ENCODE measurements at places on chromosomes 12 and 14.
A peak's percentile ranks its signal among the peaks of the same experiment; 100 is the strongest.

- DNase-seq, result no peak
These were observed 277.9 kb upstream of the E2F7 start for GRCh38 chr12:77343291-77343690.

GRCh38 chr14:93648440-93649168 lies 139.7 kb downstream of the PRIMA1 start:
- no peak for DNase-seq

DNA sequence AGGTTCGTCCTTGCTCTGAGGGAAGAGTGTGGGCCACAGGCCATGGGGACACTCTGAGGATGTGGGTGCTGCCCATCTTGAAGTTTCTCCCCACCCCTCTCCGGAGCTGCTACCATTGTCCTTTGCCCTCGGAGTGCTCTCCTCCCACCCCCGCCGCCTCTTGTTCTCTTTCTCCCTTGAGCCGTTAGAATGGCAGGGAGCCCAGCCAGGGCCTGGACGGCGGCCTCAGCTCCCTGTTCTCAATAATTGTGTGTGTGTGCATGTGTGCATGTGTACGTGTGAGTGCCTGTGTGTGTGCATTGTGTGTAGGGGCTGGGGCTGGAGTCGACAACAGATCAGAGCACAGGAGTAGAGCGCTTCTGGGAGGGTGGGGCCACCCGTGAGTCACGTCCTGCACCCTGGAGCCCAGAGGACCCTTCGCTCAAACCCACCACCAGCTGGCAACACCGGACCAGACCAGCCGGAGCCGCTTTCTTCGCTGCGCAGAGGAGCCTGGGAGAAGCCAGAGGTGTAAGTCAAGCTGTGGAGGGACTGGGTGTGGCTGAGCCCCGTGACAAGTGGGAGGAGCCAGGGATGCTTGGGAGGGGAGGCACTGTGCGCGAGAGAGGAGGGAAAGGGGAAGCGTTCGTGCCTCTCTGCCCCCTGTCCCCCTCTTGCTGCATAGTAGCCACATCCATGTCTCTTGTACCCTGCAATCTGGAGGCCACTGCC lies 25.9 kb upstream of the KCNA5 start:
- no peak for DNase-seq

DNA sequence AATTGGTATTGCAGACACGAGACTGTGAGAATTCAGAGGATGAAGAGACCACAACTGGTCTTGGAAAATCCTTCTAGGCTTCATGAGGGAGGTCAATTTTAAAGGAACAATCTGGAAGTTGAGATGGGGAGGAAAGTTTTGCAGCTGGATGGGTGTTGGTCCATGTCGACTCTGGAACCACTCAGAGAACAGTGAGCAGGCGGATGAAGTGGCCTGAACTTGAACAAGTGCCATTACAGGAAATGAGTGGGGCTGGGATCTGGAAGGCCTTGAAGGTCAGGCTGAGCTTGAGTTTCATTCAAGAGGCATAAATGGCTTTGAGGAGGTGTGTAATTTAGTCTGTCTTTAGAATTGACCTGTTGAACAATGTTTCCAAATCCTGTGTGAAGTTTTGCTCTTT lies 140.9 kb downstream of the GALC start:
- DNase-seq, result no peak

DNA sequence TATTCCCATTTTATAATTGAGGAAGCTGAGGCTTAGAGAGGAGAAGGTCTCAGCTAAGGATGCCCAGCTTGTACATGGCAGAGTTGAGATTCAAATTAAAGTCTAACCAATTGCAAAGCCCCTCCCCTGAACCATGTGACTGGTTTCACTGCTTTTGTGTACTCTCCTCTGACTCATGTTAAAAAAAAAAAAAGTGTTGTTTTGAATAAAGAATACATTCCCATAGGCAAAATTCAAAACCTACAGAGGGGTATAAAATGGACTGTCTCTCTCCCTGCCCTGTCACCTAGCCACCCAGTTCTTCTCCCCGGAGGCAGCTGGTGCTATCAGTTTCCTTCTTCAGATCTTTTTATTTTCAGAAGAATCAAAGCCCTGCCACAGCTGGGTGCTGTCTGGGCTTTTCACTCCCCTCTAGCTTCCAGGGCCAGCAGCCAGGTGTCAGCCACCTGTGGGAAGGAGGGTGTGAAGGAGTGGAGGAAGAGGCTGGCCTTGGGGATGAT lies 5.4 kb downstream of the PSMD9 start:
- peak; percentile 26 for DNase-seq

DNA sequence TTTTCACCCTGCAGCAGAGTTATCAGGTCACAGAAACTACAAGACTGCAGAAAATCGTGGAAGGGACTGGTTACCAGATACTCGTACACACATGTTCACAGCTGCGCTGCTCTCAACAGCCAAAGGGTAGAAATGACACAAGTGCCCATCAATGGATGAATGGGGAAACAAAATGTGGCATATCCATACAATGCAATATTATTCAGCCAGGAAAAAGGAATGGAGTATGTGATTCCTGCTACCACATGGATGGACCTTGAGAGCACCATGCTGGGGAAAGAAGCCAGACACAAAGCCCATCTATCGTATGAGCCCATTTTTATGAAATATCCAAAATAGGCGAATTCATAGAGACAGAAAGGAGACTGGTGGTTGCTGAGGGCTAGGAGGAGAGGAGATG lies 1.7 kb upstream of the RIMBP2 start:
- no peak for DNase-seq

GRCh38 chr12:5260591-5261086 lies 171.3 kb upstream of the NTF3 start:
- DNase-seq, result no peak

GRCh38 chr12:64160711-64161060 lies 61.4 kb downstream of the KICS2 start:
- DNase-seq, result no peak

- DNase-seq, result no peak
These were observed 17.4 kb upstream of the DEGS2 start for GRCh38 chr14:100176811-100177327.

GRCh38 chr14:24416932-24417619 lies 12.4 kb downstream of the CBLN3 start:
- DNase-seq, result no peak

DNA sequence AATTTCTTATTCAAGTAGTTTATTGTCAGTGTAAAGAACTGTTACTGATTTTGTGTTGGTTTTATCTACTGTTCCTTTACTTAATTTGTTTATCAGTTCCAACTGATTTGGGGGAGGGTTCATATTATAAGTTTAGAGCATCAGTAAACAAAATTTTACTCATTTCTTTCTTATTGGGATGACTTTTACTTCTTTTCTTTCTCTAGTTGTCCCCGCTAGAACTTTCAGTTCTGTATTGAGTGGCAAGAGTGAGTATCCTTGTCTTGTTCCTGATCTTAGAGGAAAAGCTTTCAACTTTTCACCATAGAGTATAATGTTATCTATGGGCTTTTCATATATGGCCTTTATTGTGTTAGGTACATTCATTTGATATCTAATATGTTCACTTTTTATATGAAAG lies 584.1 kb downstream of the LRFN5 start:
- DNase-seq, result no peak

All from CD4-positive, alpha-beta T cell treated with Interleukin-2 at 100 ng/mL for 4 hours (primary cell).